ENCODE measurements at places on chromosomes 1 and 21.
A peak's percentile ranks its signal among the peaks of the same experiment; 100 is the strongest.

- DNase-seq: no peak
Observed at GRCh38 chr1:83626603-83627002, 372.3 kb downstream of the TTLL7 start.

GRCh38 chr1:202553560-202554038, 156.7 kb downstream of the SYT2 start:
- DNase-seq: no peak

GRCh38 chr1:36323636-36324352, at the start of gene EVA1B:
EVA1B (minus strand) TSS chr1:36323645; CDS start chr1:36323037, 608 bp downstream.
- DNase-seq: peak; percentile 42

- DNase-seq: no peak
Observed at GRCh38 chr1:52157582-52157981, 15.7 kb downstream of the ZFYVE9 start.

DNA sequence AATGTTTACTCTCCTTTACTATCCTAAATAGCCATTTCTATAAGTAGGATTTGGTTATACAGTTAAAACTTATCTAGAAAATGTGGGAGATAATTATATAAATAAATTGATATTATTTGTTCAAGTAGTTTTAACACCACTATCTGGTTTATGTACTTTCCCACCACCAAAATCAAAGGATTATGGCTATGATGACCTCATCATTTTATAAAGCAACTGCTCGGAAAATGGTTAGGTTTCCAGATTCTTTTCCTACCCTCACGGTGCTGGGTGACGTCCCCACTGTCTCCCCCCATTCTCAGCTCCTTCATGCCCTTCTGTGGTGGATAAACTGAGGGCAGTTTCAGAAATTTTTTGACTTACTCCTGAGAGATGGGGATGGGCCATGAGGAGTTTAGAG, 1011.8 kb upstream of the ADGRL4 start:
- no peak for DNase-seq

DNA sequence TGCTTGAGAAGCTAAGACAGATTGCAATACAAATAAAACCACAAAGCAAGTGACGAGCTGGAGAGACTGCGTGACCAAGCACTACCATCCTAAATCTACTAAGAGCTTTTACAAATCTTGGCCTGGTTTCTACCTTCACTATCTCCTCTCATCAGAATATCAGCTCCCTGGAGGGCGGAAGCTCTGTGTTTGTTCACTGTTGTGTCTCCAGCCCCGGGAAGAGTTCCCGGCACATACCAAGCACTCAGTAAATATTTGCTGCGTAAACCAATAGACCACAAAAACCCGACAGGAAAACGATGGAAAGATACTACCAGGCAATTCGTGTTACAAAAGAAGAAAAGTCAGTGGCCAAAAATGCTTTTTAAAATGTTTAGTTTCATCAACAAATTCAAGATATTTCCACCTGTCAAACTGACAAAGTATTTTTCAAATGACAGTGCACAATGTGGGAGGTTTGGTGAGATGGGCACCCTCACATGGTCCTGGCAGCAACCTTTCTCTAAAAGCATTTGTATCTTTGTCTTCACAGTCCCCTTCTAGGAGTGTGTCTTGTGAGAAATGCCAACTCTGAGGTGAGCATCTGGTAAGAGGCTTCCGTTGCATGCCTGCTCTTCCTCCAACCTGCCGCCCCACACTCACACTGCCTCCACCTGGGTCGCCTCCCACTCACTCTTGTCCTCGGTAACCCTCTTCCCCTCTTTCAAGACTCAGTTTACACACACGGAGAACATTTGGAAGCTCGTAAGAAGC, 34.7 kb downstream of the SLC1A7 start:
- no peak for DNase-seq

DNA sequence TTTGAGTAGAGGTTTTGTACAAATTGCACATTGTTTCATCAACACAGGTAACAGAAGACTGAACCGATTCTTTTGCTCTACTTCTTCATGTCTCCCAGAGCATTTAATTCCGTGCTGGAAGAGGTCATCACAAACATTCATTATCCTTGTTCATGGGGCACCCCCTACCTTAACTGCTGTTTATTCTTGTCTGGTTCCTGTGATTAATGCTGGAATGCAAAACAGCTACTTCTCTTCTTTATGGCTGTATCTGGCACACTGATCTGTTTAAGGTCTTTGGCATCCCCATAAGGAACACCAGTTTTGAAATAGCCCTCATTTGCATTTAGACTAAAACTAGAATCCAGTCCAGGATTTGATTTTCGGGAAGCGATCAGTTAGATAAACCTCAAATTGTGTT, 42.2 kb downstream of the NTNG1 start:
- no peak for DNase-seq
